ENCODE measurements at places on chromosomes 6 and 20. TPM values are rescaled to one million over a fixed set of nuclear protein-coding genes. Genes with fewer than 3 reads are reported as not detected.

DNA sequence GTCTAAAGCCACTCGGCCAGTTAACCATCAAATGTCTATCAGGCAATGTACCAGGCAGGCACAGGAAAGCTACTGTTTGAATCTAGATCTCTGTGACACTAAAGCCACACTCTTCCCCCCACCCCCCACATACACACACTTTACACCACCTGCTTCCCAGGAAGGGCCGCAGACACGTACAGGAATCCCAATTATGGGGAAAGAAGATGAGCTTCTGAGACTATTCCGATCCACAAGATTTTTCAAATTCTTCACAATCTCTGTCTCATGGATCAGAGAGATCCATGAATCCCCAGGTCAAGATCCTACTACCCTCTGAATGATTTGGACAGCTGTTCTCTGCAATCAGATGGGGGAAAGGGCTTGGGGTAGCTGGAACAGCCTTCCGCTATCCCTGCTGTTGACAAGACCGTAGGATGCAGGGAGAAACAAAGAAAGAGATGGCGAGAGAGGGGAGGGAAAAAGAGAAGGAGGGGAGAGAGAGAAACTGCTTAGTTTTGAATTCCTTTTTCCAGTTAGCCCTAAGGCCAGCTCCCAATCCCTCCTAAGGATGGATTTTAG lies 25.4 kb upstream of the RIMS4 start:
- DNase-seq = no peak

DNA sequence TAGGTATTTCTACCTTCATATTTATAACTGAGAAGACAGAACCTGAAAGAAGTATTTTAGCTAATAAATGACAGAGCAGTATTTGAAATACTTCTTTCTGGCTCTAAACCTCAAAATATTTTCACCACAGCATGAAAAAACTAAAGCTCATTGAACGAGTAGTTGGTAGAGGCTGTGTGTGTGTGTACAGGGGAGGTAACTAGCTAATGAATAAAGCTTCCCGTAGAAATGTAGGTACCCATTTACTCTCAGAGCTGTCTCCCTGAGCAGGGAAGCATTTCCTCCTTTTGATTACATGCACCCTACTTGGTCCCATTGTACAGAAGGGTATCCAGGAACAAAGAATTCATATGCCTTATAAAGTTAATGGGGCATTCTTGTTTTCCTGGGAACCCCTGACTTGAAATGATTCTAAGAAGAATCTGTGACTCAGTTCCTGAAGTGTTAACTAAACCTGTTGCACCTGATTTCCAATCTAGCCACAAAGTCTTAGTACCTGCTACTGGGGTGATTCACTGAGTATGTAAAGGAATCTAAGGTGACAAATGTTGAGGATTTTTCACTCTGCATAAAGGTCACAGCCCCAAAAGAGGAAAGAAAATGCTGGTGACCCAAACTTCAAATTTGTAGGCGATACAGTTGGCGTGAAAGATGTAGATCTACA lies 12.5 kb downstream of the CRYBG1 start:
- no peak for DNase-seq

GRCh38 chr6:79862711-79863110 lies 84.6 kb downstream of the ELOVL4 start:
- DNase-seq = no peak

DNA sequence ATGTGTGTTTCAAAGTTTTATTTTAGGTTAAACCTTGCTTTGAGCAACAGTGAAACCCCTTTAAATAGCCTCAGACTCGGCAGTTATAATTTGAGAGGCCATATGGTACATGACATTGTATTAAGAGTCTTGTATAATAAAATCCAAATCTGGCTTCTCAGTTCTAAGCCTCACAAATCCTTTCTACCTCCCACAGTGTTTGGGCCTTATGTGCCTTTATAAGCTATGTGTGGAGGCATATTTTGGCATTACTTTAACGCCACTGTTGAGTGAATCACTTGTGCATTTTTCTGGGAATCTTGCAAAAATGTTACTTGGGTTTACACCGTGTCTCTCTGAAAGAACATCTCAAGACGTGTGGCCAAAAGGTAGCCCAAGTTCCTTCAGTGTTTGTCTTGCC lies 152.4 kb downstream of the COL9A1 start:
- no peak for DNase-seq

- no peak for DNase-seq
These were observed 14.8 kb upstream of the VNN1 start for GRCh38 chr6:132728616-132729015.

GRCh38 chr20:17128206-17128605 lies 98.6 kb upstream of the PCSK2 start:
- DNase-seq = no peak

The DEFB115 gene
- total RNA-seq = not detected

The ZNF76 gene
- total RNA-seq = 15.9 TPM

GRCh38 chr6:21918041-21918440 lies 324.5 kb downstream of the SOX4 start:
- DNase-seq = no peak

DNA sequence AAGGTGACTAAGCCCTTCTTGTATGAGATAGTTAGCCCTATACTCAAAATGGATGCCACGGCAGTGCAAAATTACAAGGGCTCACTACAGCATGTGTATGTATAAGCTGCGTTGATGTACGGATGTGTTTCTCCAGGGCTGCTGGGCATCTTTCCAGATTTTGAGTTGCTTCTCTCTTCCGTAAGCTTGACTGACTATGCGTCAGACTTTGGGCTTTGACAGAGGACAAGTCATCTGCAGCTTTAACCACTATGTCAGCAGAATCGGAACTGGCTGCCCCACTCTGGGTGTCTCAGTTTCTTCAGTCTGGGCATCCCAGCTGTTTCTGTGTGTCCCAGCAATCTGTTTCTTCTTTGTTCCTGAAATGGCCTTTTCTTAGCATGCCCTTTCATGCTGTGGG lies 241.6 kb downstream of the BTBD3 start:
- no peak for DNase-seq

GRCh38 chr20:52805296-52805571 lies 166.9 kb upstream of the TSHZ2 start:
- no peak for DNase-seq

The CAGE1 gene
- total RNA-seq = 0.20 TPM

The KIF25 gene
- total RNA-seq = under 0.01 TPM

The ADA gene
- total RNA-seq = 16.3 TPM

The PSMG4 gene
- total RNA-seq = 31.9 TPM

The SCRT2 gene
- not detected for total RNA-seq

The ZC2HC1B gene
- total RNA-seq = not detected

GRCh38 chr6:68740828-68741500 lies 105.9 kb downstream of the ADGRB3 start:
- no peak for DNase-seq

GRCh38 chr6:107102414-107102805 lies 12.9 kb downstream of the BEND3 start:
- DNase-seq = no peak

GRCh38 chr6:98797217-98797994 lies 37.0 kb upstream of the POU3F2 start:
- no peak for DNase-seq

DNA sequence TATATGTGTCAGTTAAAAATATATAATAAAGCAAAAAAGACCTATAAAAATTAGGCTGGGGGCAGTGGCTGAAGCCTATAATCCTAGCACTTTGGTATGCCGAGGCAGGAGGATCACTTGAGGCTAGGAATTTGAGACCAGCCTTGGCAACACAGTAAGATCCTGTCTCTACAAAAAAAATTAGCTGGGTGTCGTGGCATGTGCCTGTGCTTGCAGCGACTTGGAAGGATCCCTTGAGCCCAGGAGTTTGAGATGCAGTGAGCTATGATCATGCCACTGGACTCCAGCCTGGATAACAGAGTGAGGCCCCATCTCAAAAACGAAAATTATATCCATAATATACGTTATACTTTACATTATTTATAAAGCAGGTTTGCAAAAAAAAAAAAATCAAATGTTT lies 20.7 kb downstream of the TRDN start:
- DNase-seq = no peak

- DNase-seq = no peak
These were observed 12.3 kb upstream of the CBFA2T2 start for GRCh38 chr20:33477386-33478234.

DNA sequence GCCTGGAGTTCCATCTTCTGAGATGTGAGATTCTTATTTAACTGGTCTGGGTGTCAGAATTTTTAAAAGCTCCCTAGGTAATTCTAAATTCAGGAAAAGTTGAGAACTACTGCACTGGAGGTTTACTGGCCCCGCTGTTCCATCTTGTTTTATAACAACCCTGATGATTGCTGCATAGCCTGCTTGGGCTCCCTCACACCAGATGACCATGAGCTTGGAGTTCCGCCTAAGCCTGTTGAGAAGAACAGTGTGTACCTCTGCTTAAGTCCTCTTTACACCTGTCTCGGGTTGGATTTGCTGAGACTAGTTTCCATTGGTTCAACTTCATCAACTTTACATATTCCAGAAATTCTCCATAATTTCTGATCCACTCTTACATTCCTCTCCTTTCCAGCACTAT lies 77.9 kb downstream of the FKBP5 start:
- no peak for DNase-seq

DNA sequence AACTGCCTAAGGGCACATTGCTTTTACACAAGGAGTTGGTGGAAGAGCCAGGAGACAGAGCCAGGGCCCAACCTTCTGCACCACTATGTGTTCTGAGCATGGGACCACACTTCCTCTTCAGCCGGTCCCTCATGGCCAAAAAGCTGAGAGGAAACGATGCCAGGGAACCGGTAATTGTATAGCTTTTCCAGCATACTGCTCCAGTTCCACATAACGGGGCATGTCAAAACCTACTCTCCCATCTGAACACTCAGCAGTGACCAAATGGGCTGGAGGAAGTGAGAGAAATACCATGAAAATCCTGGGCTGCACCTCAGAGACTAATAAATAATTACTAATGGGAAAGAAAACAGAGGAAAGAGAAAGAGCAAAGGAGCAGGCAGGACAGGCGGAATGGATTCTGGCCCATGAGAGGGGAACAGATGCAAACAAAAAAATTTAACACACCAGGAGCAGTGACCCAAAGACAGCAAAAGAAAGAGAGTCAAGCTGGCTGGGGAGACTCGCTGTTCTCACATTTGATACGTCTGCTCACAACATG lies 52.0 kb upstream of the BMP2 start:
- DNase-seq = no peak

The ID4 gene
- total RNA-seq = 0.60 TPM
